ENCODE measurements at places on chromosomes 11 and 22.

DNA sequence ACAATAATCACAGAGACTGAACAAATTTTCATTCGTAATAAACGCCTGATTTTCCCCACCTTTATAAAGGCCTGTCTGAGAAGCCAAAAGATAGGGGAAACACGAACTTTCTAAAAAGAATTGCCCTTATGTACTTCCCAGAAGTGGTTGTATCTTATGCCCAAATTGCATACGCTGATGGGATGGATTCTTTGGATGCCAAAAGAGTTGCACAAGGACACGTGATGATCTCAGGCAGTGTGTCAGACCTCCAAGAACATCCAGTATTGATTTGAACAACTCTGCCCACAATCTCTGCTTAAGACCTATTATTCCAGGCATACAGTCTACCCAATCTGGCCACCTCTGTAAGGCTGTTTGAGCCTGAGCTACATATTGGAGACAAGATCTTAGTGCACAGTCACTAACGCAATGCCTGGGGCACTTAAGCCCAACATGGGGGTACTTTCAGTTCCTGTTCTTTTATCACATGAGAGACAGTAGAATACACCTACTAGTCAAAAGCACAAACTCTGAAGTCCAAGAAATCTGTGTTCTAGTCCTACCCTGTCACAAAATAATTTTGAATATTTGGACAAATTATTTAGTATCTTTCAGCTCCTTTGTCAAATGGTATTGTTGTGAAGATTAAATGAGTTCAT is 38.9 kb downstream of the OR10A6 start:
- peak; percentile 29 for DNase-seq

GRCh38 chr11:68315171-68315920 is 3.0 kb downstream of the LRP5 start:
- peak; percentile 58 for DNase-seq

GRCh38 chr22:23909296-23909898 is 15.2 kb downstream of the MIF start:
- no peak for DNase-seq

DNA sequence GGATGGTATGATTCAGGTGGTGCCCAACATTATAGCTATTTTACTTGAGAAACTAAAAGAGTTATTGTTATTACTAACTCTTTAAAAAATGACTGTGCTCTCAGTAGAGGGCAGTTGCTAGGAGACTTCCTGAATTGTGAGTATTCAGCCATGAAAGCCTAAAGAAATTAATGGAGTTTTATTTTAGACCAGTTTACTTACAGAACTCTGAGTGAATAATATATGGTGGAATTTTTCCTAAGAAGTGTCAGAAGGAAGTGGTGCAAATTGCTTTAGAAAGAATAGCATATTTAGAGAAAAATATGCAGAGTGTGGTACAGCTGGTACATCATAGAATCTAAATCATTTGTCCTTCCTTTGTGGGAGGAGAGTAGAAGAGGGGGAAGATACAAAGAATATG is 689.9 kb upstream of the CCDC90B start:
- DNase-seq = peak; percentile 20

- DNase-seq = peak; percentile 83
Observed at GRCh38 chr11:61893981-61894380, 2.6 kb upstream of the FADS3 start.

DNA sequence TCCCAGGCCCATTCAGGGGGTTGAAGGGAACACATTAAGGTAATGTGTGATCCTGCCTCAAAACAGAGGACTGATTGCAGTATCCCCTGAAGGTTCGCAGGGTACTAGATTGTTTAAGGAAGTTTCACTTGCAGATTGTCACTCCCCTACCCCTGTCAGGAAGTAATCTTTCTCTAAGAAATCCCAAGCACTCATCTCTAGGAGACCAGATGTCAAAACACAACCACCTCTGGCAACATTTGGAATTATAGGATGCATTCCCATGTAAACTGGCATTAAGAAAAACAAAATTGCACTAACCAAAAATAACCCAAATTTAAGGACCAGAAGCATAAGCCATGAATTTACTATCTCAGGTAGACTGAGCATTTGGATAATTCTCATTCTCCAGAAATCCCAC is 1.6 kb downstream of the MRPL17 start:
- no peak for DNase-seq
